Fibroblast of skin of right quadriceps (primary cell): ENCODE measurements at places on chromosomes 7 and 10.

- DNase-seq = peak; percentile 30
Measured at GRCh38 chr10:93680412-93681047, 21.9 kb downstream of the FRA10AC1 start.

- DNase-seq = no peak
Measured at GRCh38 chr7:139808427-139808826, 20.6 kb upstream of the TBXAS1 start.

DNA sequence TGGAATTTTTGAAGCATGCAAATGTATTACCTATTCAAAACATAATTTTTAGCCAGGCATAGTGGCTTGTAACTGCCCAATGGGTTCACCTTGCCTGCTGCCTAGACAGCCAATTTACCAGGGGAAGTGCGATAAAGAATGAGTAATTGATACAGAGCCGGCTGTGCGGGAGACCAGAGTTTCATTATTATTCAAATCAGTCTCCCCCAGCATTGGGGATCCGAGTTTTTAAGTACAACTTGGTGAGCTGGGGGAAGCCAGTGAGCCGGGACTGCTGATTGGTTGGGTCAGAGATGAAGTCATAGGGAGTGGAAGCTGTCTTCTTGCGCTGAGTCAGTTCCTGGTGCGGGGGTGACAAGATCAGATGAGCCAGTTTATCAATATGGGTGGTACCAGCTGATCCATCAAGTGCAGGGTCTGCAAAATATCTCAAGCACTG lies 29.1 kb upstream of the NRBF2 start:
- DNase-seq = no peak

DNA sequence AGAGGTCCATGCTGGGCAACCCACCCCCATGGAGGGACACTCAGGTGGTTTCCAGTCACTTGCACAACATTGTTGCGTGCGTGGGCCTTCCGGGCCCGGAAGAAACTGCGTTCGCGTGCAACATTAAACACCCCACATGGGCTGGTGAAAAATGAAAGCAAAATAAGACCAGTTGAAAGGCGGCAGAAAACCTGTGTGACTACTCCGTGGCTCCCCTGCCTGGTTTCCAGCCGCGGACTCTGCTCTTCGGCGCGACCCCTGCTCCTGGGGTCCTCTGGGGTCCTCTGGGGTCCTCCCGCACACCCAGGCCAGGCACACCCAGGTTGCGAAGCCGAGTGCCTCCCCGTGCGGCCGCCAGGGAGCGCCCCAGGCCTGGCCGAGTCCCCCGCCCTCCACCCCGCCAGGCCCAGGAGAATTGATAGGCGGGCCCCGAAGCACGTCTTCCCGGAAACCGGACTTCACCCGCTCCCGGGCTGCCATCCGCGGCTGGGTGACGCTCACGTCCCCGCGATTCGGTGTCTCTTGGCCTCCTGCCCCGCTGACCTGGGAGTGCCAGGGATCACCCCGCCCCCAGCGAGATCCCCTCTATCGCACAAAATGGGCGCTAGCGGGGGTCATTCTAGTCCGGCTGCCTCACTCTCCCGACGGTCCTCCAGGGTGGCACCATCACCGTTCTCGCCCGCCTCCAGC lies 1.9 kb upstream of the SH2D4B start:
- DNase-seq = peak; percentile 19

DNA sequence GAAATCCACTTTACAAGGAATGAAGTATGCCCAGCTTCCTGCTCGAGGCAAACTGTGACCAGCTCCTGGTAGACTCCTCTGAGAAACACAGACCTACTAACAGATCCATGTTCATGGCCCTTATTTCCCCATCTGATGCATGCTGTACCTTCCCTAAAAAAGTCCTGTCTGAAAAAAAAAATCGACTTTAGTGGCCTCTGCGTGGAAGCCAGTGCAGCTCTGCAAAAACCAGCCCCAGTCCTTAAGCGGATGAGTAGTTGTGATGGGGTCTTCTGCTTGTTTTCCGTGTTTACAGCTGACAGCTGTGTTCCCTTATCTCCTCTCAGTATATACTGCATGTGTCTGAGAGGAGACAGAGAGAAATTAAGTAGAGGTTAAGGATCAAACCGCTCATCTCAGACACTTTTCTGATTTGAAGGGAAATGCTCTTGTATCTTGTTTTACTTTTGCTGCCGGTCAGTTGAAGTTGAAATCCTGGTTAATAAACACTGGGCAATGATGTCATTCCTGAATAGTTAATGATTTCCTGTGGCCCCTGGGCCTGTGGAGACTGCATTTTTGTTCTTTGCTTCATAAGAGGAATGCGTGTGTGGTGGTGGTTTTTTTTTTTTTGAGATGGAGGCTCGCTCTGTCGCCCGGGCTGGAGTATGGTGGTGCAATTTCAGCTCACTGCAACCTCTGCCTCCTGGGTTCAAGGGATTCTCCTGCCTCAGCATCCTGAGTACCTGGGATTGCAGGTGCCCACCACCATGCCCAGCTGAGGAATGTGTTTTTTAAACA lies 67.6 kb downstream of the DOCK1 start:
- DNase-seq = peak; percentile 87

GRCh38 chr10:27659786-27660185 lies 85.8 kb downstream of the MKX start:
- DNase-seq = no peak

GRCh38 chr7:123485187-123485586 lies 49.2 kb downstream of the IQUB start:
- DNase-seq = no peak

GRCh38 chr7:134374291-134374690 lies 57.6 kb upstream of the SLC35B4 start:
- DNase-seq = no peak

DNA sequence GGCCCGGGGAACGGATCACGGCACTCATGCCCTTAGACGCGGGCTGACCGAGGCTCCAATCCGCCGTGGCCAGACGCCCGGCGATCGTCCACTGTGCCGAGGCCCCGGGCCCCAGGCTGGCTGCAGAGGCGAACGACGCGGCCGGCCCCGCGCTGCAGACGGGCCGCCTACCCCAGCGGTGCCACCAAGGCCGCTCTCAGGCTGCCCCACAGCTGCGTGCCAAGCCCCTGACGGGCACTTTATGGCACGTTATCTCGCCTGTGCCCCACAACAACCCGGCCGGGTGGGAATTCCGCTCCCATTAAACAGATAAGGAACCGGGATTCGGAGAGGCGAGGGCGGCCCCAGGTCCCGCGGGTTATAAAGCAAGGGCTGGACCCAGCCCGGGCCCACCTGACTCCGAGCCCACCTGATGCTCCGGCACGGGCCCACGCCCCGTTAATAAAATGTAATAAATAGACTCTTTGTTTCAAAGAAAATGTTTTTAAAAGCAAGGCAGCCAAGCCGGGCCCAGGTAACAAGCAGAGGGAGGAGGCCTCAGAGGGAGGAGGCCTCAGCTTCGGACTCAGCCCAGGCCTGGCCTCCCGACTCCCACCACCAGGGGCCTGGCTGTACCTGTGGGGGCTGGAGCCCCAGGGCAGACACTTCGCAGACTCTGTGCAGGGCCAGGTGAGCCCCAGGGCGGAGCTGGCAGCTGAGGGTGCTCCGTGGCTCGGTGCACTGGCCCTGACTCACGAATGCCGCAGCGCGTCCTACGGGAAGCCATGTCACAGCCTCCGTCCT lies 79.7 kb downstream of the FOXL3 start:
- no peak for DNase-seq

- DNase-seq = no peak
Measured at GRCh38 chr7:106619213-106619612, 41.7 kb downstream of the CCDC71L start.
